Stimulated activated CD4-positive, alpha-beta T cell treated with anti-CD3 and anti-CD28 coated beads, Interleukin-1b, Interleukin-23, amount 100 ng/mL, for 4 hours (primary cell): ENCODE measurements at places on chromosomes 7 and 10.
A peak's percentile ranks its signal among the peaks of the same experiment; 100 is the strongest.

DNA sequence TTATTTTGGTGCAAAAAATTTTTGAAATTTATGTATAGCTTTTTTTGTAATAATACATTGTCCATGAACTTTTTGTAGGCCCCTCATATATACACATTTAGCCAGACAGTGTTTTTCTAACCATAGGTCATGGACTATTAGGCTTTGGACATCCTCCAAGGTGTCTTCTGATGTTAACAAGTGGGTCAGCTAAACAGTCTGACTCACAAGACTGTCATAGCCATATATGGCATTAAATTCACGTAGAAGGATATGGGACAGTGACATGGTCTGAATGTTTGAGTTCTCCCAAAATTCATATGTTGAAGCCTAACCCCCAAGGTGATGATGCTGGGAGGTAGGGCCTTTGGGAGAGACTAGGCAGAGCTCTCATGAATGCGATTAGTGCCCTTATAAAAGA is 14.0 kb upstream of the NUB1 start:
- DNase-seq: no peak

GRCh38 chr10:88828310-88828709 is 23.3 kb downstream of the ANKRD22 start:
- no peak for DNase-seq

GRCh38 chr10:49329146-49329505 is 30.2 kb downstream of the C10orf71 start:
- no peak for DNase-seq

GRCh38 chr7:102317231-102318059 is 30.8 kb downstream of the SH2B2 start:
- DNase-seq: no peak

- no peak for DNase-seq
Observed at GRCh38 chr10:128929767-128930166, 537.3 kb upstream of the MGMT start.

GRCh38 chr10:24518981-24519597 is 204.6 kb downstream of the ARHGAP21 start:
- DNase-seq: no peak

DNA sequence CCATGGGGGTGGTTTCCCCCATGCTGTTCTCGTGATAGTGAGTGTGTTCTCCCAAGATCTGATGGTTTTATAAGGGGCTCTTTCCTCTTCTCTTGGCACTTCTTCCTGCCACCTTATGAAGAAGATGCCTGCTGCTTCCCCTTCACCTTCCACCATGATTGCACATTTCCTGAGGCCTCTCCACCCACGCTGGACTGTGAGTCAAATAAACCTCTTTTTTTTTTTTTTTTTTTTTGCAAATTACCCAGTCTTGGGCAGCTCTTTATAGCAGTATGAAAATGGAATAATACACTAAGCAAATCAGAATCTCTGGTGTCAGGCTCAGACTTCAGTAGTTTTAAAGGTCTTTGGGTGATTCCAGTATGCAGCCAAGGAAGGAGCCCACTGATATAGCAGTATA is 28.2 kb downstream of the TAS2R41 start:
- no peak for DNase-seq

DNA sequence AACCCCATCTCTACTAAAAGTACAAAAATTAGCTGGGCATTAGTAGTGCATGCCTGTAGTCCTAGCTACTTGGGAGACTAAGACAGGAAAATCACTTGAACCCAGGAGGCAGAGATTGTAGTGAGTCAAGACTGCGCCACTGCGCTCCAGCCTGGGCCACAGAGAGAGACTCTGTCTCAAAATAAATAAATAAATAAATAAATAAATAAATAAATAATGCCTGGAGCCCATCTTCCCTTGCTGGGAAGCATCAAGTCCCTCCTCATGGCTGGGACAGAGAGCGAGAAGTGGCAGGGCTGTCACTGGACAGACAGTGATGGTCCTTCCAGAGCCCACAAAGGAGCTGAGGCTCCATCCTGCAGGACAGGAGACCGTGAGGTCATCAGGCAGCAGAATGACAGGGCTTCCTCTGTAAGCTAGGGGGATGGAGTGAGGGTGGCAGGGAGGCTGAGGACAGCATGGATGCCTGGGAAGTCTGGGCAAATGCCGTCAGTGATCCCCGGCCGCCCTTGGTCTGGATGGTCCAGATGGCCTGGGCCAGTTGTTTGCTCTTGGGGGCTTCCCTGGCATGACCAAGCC is 36.4 kb upstream of the ELN start:
- no peak for DNase-seq

GRCh38 chr10:4405828-4406227 is 420.2 kb upstream of the AKR1E2 start:
- no peak for DNase-seq

DNA sequence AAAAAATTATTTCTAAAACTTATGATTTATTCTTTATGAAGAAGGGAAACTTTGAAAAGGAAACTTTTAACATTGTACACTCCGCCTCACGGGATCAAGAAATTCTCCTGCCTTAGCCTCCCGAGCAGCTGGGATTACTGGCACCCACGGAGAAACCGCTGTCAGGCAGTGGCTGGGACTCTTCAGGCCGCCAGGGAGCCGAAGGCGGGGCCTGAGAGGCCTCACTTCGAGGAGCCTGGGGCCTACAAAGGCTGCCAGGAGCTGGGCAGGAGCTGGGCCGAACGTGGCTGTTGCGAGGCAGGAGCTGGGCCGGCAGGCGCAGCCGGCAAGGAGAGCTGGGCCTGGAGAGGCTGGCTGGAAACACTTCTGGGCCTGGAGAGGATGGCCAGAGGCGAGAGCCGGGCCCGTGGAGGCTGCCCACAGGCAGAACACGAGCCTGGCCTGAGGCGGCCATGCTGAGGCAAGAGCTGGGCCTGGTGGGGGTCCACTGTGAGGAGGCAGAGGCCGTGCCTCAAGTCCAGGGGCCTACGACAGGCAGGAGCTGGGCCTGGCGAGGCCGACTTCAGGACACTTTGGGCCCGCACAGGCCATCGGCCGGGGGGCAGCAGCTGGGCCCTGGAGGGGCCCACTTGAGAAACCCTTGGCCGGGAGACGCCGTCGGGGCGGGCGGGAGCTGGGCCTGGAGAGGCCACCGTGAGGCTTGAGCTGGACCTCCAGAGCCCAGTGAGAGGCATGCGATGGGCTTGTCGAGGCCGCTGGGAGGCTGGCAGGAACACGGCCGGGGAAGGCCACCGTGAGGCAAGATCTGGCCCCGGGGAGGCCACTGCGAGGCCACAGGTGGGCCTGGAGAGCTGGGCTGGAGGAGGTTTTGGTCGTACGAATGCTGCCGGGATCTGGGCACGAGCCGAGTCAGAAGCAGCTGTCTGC is 23.7 kb downstream of the MDH2 start:
- no peak for DNase-seq

- no peak for DNase-seq
Observed at GRCh38 chr10:121133901-121134300, 282.7 kb downstream of the WDR11 start.

DNA sequence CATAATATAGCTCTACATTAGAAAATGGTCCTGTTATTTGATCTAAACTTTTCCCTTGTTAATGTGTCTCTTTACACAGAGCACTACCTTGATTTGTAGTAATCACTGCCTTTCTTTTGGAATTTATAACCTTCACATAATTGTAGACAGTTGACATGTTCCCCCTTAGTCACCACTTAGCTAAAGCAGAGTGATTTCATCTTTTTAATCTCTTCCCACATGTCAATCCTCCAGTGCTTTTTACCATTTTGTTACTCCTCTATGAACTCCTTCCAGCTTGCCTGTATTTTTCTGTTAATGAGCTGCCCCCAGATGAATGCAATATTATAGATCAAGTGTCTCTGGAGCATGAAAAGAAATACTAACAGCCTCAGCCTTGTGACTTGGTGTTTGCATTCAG is 2.6 kb upstream of the PPP1R3A start:
- DNase-seq: no peak

GRCh38 chr10:26881600-26882331 is 21.0 kb upstream of the ABI1 start:
- DNase-seq: no peak

DNA sequence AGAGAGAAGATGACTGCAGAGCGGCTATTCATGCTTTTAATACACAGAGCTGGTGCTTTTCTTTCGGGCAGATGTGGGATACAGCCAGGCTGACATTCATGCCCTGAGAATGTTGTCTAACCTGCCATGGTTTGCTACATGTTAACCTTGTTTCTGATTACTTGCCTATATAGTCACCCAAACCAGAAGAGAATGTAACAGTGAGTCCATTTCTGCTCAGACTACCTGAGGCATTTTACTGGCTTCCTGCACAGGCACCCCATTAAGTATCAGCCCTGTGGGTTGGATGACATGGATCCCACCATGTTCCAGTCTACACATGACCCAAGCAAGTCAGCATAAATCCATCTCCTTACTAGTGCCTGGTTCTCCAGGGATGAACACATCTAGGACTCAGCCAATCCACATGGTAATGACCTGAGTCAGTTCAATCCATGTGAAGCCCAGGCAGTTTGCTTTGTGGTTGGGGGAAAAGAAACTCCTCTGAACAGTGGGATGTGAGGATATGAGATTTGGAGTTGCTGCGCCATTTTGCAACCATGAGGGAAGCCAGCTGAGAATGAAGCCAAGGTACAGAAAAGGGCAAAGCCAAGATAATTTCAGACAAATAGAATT is 55.7 kb upstream of the MKX start:
- DNase-seq: no peak

- peak; percentile 27 for DNase-seq
Observed at GRCh38 chr7:2019711-2020511, 212.8 kb downstream of the MAD1L1 start.

GRCh38 chr10:22700489-22700888 is 13.9 kb downstream of the PIP4K2A start:
- DNase-seq: no peak

GRCh38 chr10:61902445-61903220 is 1.1 kb downstream of the ARID5B start:
- DNase-seq: peak; percentile 66

DNA sequence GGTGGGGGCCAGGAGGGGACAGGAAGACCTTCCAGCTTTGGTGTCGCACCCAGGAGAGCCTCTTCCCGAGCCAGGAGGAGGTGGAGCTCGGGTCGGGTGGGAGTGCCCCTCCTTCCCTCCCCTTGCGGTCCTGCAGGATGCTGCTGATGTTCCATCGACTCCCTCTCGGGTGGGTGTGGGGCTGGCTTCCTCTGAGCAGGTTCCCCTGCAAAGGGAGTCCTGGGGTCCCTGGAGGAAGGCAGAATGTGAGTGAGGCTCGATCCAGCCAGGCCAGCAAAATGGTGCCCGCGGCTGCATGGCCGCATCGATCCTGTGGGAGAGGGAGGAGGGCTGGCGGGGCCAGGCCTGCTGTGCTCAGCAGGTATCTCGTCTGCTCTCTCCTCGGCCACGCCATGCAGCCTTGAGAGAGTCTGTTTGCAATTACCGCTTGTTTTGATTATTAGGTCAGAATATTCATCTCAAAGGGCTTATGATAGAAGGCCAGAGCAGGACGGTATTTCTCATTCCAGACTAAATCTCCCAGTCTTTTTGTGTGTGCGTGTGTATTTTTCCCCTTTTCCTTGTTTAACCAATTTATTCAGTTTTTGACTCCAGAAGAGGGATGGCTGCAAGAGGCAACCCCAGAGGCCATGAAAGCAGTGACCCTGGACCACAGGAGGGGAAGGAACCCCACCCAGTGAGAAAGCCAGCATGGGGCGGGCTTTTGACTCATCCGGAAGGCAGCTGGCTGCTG is 137.3 kb upstream of the ZMIZ1 start:
- no peak for DNase-seq

- DNase-seq: no peak
Observed at GRCh38 chr7:7970531-7971307, 2.1 kb downstream of the GLCCI1 start.

DNA sequence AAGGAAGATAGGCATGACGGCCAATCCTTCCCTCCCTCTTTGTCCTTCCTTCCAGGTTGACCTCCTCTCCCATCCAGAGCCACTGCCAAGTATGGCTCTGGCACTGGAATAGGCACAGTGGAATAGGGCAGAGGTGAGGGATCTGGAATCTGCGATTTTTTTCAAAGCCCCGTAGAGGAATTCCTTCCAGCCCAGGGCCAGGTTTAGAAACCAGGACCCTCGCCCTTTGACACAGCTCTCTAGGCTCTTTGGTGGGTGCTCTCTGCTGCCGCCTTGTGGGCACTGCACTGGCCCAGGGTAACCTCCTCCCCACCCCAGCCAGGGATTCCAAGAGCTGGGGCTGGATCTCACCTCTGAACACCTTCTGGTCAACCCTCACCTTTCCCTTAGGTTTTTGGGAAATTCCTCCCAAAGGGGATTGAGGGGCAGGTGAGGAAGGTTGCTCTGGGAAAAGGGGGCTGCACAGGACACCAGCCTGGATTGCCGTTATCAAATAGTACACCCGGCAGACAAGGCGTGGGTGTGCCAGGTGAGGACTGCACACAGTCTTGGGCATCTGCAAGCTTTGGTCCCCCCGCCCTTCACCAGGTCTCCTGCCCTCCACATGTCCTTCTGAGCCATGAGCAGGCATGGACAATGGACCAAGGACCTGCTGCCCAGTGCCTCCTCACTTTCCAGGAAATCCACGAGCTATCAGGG is 22.8 kb downstream of the C10orf105 start:
- peak; percentile 66 for DNase-seq

DNA sequence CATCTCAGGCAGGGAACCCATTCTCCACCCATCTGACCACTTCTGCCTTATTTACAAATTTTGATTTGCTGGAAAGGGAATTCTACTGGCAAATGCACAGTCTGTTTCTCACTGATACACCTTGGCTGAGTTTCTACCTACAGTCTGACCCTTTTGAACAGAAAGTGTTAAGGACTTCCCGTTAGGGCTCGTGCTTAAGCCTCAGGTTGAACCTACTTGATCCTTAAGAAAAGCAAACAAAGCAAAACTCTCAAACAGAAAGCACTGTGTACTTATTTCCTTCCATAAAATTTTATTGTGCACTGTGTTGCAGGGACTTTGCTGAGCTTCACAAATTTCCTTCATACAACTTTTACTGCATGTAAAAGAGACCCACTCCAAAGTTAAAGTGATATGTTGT is 367.8 kb downstream of the NRG3 start:
- DNase-seq: no peak

DNA sequence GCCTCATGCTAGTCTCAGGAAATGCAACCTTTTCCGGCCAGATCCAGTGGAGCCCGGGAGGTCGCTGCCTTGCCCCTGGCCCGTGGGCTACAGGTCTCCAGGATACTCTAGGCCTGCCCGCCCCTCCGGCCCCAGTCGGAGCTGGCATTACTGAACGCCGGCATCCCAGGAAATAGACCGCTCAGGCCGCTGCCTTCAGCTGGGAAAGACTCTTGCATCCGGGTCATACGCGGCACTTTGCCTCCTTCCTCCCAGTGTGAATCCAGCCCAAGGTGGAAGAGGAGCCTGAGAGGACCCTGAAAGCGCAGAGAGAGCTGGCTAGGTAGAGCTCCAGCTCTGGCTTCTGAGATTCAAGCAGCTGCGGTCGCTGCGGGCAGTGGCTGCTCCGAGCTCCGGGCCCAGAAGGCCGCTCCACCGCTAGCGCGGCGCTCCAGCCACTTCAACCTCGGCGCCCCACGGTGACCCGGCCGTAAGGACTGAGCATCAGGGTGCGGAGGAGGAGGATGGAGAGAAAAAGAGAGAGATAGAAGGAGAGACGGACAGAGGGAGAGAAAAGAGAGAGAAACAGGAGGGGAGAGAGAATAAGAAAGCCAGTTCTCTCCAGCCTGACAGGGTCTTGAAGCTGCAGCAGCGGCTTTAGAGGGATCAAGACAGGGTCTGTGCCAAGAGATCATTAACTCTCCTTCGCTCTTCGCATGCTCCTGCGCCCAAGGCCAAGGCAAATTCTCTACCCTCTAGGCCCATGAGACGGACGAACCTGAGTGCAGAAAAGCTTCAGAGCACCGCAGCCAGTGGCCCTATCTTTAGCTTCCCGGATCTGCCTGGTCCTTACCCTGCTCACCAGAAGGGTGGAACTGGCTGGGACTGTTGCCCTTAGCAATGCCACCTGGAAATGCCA is 1.8 kb upstream of the HOXA10 start:
- no peak for DNase-seq

GRCh38 chr10:129586898-129587443 is 119.9 kb downstream of the MGMT start:
- DNase-seq: no peak
